AG20443 (cell line): ENCODE measurements at places on chromosomes 11 and 22.

- peak; percentile 52 for DNase-seq
These were observed 16.4 kb downstream of the USP2 start for GRCh38 chr11:119365071-119365591.

DNA sequence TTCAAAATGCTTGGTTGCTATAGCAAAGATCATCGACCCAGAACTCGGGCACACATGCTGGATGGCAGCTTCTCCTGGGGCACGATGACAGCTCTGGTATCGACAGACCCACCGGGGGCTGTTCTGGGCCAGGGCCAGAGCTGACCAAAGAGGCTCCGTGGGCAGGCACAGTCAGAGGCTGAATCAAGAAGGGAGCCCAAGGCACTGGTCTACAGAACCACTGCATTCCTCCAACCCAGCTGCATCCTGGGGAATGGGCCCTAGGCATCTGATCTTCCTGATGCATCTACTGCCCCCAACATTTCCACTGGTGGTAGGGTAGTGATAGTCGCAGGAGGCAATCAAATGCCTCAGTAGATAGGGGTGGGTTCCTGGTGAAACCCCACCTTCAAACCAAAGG lies 470.3 kb downstream of the TBC1D22A start:
- no peak for DNase-seq

DNA sequence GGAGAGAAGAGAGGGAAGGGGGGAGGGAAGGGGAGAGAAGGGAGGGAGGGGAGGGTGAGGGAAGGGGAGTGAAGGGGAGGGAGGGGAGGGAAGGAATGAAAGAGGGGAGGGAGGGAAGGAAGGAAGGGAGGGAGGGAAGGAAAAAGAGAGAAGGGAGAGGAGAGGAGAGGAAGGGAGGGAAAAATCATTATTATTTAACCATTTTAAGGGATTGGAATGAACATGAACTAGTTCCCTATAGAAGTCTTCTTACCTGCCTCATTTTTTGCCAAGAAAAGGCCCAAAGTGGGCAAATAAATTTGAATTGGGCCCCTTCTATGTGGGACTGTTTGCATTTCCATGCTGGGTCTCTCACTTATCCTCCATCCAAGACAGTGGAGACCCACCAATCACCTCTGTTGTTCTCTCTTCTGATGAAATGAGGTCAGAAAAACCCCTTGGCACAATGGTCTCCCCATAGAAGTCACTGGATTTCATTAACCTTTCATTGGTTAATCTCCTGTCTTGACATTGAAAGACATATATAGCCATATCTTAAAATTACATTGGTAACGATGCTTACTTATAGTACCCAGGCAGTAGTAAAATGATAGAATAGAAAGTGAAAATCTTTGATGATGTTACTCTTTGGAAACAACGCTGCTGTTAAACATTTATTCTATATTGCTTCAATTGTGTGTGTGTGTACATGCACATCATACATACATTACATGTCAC lies 80.1 kb upstream of the ASPHD2 start:
- DNase-seq: no peak

DNA sequence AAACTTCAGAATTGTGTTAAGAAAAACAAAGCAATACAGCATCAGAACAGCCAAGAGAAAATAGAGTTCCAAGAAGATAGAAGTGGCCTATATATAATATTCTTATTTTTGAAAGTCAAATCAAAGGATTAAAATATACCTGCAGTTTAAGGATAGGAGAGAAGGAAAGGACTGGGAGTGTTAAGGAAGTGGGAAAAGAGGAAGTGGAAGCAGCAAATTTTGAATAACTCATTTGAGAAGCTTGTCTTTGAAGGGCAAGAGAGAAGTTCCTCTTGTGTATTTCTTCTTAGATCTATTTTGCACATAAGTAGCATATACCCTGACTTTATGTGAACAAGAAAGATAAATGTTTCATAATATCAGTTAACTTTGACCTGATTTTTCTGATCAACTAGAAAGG lies 62.6 kb upstream of the SLC17A6 start:
- DNase-seq: no peak

GRCh38 chr11:41456269-41456668 lies 3.2 kb downstream of the LRRC4C start:
- DNase-seq: no peak

GRCh38 chr11:121563003-121563402 lies 110.2 kb upstream of the SORL1-AS1 start:
- DNase-seq: no peak

- no peak for DNase-seq
These were observed 509 bp upstream of the PRRG4 start for GRCh38 chr11:32829157-32829679.

GRCh38 chr11:125069008-125069407 lies 5.9 kb downstream of the SLC37A2 start:
- DNase-seq: no peak

DNA sequence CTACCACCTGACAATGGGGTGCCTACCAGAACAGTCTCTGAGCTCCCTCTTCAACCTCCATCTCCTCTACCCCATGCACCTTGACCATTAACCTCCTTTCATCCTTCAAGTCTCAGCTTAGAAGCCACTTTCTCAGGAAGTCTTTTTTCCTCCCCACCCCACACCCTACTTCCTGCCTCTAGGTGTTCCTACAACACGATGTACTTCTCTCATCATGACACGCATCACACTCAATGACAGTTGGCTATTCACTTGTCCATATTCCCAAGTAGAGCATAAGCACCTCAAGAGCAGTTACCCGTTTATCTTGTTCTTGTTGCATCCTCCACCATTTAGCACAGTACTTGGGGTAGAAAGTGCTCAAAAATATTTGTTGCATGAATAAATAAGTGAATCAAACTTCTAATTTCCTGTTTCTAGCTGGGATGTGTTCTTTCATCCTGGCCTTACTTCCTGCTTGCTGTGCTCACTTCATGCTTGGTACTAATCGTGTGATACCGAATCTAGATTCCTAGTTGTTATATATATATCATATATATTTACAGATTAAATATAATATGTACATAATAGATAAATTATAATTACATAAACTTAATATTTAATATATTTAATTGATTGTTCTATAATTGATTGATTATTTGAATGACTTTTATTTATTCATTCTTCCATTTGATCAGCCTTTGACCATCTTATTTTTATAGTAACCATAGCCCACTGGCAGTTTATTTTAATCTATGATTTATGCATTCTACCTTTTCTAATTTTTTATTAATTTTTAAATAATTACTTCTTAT lies 177.5 kb upstream of the TMEM45B start:
- DNase-seq: no peak

DNA sequence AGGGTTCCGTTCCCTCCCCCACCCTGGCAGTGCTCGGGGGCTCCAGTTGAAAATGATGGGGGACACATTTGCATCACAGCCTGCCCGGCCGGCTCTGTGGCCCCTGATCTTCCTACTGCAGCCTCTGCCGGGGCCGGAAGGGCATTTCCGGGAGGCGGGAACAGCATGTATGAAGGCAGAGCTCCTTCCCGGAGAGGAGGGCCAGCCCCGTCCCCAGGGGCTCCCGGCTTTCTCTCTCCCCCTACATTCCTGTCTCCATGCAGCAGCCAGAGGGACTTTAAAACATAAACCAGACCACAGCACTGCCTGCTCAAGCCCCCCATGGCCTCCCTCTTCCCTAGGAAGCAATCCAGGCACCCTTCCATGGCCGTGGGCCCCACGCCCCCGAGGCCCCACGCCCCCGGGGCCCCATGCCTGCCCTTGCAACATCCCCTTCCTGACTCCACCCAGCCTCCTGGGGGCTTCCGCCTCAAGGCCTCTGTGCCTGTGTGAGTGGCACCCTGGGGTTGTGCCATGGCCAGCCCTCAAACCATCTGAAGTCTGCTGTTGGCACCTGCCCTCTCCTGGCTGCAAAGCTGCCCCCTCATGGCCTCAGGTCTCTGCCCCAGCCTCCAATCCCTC lies 73.1 kb downstream of the CDKN1C start:
- DNase-seq: no peak

DNA sequence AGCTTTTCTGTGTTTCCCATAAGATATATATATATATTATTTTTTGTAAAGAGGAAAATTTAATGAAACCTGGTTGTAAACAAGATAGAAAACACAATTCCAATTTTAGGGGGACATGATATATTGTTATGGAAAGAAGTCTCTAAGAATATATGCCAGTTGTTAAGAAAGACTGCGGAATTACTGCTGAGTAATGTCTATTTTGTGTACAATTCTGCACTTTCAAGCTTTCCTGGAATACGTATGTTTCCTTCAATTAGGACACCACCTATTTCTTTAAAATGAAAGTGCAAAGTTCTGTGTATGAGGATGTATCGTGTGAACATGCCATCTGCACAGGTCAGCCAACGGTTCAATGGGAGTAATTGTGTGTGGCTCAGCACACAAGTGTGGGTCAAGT lies 760.2 kb downstream of the BRD1 start:
- no peak for DNase-seq

GRCh38 chr11:111833524-111833923 lies 37.9 kb downstream of the ALG9 start:
- peak; percentile 24 for DNase-seq

DNA sequence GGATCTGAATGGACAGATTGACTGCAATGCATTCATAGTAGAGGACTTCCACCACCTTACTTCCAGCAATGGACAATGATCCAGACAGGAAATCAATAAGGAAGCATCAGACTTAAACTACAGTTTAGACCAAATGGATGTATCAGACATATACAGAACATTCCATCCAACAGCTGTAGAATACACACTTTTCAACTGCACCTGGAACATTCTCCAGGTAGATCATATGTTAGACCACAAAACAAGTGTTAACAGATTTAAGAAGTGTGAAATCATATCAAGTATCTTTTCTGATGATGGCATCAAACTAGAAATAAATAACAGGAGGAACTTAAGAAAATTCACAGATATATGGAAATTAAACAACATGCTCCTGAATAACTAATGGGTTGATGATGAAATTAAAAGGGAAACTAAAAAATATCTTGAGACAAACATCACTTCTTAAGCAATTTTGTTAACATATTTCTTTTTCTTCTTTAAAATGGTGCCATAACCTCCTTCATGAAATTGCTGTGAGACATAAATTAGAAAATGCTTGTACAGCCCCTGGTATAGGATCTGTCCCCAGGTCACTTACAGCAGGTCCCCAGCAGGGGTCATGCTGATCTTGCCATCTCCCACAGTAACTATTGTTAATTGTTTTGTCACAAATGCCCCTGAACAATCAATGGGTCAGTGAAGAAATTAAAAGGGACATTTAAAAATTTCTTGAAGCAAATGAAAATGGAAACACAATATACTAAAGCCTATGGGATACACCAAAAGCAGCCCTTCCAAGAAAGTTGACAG lies 100.0 kb upstream of the OR4B1 start:
- no peak for DNase-seq

- peak; percentile 68 for DNase-seq
These were observed 22.8 kb downstream of the MRPL16 start for GRCh38 chr11:59787816-59788215.

DNA sequence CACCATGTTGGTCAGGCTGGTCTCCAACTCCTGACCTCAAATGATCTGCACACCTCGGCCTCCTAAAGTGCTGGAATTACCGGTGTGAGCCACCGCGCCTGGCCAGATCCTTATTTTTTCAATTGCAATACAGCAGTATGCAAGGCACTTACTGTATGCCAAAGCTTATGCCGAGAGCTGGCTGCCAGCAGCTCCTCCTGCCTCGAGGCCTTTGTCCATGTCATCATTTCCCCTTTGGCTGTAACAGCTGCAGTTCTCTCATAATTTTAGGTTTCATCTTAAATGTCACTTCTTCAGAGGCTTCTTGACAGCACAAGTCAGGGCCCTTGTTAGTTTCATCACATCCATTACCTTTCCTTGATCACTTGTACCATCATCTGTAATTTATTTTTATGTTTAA lies 1.5 kb upstream of the SREBF2 start:
- no peak for DNase-seq

DNA sequence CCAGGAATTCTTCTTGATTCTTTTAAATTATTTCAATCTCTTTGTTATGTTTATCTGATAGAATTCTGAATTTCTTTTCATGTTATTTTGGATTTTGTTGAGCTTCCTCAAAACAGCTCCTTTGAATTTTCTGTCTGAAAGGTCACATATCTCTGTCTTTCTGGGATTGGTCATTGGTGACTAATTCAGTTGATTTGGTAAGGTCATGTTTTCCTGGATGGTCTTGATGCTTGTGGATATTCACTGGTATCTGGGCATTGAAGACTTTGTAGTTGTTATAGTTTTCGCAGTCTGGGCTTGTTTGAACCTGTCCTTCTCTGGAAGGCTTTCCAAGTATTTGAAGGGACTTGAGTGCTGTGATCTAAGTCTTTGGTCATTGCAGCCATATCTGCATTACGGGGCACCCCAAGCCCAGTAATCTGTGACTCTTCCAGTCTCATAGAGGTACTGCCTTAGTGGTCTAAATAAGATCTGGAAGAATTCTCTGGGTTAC lies 18.9 kb upstream of the INSC start:
- no peak for DNase-seq

DNA sequence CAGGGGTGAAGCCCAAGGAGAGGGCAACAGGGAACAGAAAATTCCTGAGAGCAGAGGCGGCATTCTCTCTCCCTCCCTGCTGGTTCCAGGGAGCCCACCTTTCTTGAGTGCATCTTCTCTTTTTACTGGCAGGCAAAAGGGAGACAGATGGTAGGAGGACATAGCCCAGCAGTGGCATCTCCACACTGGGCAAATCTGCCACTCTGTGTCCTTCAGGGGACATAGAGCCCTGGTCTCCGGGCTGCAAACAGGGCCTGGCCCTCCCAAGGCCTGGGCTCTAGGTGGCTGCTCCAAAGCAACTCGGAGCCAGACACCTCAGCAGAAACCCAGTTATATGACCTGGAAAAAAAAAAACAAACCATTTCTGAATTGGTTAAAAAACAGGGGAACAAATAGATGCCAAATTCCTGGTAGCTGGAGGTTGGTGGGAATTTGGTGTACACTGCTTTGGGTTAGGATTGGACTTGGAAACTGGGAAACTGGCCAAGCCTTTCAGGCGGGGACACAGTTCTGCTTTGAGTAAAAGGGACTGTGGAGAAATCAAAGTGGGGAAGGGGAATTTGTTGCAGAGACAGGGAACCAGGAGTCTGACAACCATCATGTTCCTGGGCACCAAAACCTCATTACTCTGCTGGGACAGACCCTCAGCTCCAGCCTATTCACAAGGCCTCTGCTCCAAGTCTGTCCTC lies 23.6 kb upstream of the DKK3 start:
- DNase-seq: no peak

DNA sequence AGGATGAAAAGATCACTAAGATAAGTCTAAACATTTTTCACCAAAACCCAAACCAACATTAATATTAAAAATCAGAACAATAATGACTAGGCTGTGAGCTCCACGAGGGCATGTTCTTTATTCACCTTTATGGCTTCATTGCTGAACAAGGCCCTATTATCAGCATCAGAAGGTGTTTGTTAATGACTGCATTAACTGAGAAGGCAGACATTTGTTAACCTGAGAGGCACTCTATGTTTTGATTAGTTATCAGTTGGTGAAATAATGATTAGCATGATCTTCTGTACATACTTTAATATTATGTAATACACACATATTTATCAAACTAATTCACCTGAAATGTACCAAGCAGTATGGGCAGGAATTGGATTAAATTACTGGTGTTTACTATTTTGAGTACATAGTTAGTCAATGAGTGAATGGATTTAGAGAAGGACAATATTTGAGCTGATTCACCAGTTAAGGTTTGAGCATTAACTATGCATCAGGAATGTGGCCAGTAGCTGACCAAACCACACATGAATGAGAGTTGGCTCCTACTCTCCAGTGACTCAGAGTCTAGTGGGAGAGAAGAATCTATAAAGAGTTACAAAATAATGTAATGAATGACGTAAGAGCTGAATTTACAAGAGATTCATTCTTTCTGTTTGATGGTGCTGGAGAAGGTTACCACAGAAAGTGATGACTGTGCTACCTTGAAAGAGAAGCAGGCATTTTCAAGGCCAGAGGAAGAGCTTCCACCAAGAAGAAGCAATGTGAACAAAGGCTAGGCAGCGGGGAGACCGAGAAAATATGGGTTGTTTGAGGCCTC lies 6.7 kb downstream of the IL18 start:
- peak; percentile 90 for DNase-seq
